ENCODE measurements at places on chromosomes 12 and 14.
A peak's percentile ranks its signal among the peaks of the same experiment; 100 is the strongest.

GRCh38 chr14:67602995-67603545, 3.0 kb upstream of the PIGH start:
- no peak overlapping the region for H3K4me3 ChIP-seq
- H3K36me3 ChIP-seq = no peaks in the 10 kb centered on the region
- peaks cover 8% of the 10 kb centered on the region for H3K4me1 ChIP-seq
- H3K27me3 ChIP-seq = no peaks in the 10 kb centered on the region
- DNase-seq = peak; percentile 19

DNA sequence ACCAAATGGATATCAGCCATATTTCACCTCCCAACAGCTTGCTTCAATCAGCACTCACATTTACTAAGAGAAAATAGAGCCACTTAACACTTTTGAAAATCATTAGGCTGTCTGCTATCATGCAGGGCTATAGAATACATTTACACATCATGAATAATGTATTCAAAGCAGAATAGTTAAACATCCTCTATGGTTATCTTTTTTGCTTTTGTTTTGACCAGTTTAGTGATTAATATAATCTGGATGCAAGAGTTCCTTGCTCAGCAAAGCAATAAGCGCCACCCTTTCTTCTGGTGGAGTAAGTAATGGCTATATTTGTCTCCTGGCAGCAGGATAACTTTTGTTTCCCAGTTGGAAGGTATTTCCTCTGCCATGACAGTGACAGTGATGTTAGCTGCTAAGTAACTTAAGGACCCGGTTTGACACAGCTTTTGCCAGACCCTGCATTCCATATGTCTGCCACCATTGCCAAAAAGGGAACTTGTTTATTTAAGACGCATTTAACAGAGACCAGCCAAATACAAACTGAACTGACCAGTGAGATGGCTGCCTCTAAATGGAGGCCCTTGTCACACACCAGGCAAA, 70.3 kb upstream of the NR2C1 start:
- no peak overlapping the region for H3K27ac ChIP-seq
- no peaks in the 10 kb centered on the region for H3K27me3 ChIP-seq

GRCh38 chr12:104480826-104481440, 24.2 kb downstream of the CHST11 start:
- H3K4me3 ChIP-seq = peak overlapping the region; percentile 26
- peak; percentile 92 for DNase-seq
- no peaks in the 10 kb centered on the region for H3K36me3 ChIP-seq
- peak overlapping the region; percentile 12 for H3K27ac ChIP-seq

GRCh38 chr12:108268397-108268796, 70.7 kb downstream of the CMKLR1 start:
- no peak for DNase-seq
- no peak overlapping the region for H3K4me3 ChIP-seq
- no peak overlapping the region for H3K27ac ChIP-seq
- H3K4me1 ChIP-seq = no peaks in the 10 kb centered on the region

DNA sequence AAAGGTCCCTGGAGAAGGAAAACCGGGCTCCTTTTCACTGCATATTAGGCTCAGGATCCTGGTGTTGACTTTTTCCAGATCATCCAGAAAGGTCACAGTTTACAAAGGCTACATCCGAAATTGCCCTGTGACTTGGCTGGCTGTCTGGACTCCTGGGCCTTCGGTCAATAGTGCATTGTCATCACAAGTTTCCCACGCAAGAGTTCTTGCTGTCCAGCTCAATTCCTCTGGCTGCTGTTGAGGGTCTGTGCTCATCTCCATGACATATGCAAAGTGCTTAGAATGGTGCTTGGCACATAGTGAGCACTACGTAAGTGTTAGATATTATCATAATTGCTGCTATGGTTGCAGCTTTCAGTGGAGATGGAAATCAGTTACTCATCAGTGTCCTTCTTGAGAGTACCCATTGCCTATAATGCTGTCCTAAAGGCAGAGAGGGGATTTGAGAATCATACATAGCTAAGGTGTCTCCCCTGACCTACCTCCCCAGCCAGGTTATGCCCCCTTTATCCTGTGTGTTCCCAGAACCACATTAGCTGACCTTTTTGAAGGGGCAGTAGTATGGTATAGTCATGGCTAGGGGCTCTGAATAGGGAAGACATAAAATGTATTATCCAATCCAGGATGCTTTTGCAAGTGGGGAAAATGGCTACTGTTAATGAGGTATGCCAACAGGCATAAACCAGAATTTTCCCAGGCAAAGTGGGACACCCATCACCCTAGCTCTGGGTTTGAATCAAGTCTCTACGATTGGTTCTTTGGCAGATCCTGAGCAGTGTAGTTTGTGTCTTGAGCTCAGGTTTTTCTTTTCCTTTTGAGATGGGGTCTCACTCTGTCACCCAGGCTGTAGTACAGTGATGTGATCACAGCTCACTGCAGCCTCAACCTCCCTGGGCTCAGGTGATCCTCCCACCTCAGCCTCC, 132.0 kb upstream of the CCND2 start:
- H3K36me3 ChIP-seq = no peaks in the 10 kb centered on the region
- H3K27me3 ChIP-seq = peaks cover 19% of the 10 kb centered on the region
- H3K4me3 ChIP-seq = no peak overlapping the region
- peak; percentile 26 for DNase-seq
- no peaks in the 10 kb centered on the region for H3K4me1 ChIP-seq

GRCh38 chr14:100839681-100840111, 13.8 kb downstream of the MEG3 start:
- no peak overlapping the region for H3K4me3 ChIP-seq
- DNase-seq = no peak
- H3K27ac ChIP-seq = no peak overlapping the region
- peaks cover 62% of the 10 kb centered on the region for H3K36me3 ChIP-seq
- H3K4me1 ChIP-seq = peaks cover 4% of the 10 kb centered on the region
